ENCODE measurements at places on chromosomes 6 and 20.

DNA sequence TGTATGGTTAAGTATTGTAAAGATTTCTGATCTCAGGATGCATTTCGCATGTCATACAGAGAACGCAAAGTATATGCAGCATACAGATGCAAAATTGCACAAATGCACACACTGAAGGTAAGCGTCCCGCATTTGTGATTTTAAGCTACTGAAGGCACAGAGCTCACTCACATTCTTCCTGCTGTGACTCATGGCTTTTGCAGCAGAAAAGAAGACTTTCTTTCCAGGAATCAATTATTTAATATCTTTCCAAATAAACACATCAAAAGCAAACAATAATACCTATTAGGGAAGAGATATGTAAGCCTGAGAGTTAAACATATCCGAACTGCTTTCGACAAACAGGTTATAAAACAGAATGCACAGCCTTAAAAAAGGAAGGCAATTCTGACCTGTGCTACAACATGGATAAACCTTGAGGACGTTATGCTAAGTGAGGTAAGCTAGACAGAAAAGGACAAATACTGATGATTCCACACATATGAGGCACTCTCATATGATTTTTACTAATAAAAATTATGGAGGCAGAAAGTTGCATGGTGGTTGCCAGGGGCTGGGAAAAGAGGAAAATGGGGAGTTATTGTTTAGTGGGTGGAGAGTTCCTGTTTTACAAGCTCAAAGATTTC, 109.0 kb downstream of the TFAP2A start:
- no peak for DNase-seq

DNA sequence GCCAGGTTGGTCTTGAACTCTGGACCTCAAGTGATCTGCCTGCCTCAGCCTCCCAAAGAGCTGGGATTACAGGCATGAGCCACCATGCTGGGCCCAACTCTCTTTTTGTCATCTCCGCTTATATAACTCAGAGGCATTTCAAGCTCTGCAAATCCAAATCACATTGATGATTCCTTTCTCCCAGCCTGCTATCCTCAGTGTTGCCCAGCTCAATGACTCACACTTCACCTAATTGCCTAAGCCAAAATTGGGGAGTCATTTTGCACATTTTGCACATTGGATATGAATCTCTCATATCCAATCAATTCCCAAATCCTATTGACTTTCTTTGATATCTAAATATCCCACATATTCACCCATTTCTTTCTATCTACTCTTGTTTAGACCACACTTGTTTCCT, 3.9 kb downstream of the UTRN start:
- no peak for DNase-seq

GRCh38 chr6:113876695-113877094, 19.6 kb downstream of the MARCKS start:
- DNase-seq, result no peak

GRCh38 chr6:142696123-142697000, 248.6 kb downstream of the HIVEP2 start:
- peak; percentile 26 for DNase-seq
